ENCODE measurements at places on chromosomes 13 and 19. TPM values are rescaled to one million over a fixed set of nuclear protein-coding genes. Genes with fewer than 3 reads are reported as not detected.

GRCh38 chr19:4700693-4700970 lies 23.0 kb downstream of the DPP9 start:
- DNase-seq = no peak

DNA sequence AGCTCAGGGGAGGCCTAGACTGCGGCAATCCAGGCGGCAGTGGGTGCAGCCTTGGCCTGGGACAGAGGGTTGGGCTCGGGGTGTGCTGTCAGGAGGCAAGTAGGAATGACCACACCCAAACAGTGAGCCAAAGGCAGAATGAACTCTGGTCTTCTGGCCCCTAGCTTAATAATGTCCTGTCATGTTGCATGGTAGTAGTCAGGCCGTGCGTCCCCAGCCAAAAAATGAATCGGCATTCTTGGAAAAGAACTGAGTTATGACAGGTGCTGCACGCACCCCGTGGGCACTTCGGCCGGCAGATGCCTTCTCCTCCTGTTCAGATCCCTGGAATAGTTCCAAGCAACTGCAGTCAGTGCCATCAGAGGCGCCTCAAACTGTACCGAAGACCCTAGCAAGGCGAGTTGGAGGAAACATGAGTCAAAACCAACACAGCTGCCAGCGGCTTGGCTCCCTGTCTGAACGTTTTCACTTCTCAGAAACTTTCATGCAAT lies 55.9 kb downstream of the ATP7B start:
- DNase-seq = no peak

GRCh38 chr19:5607318-5608275 lies 15.0 kb downstream of the SAFB2 start:
- no peak for DNase-seq

The ARMC6 gene
- total RNA-seq = 12.9 TPM
